Gastrocnemius medialis (tissue), 4 donors: ENCODE measurements at places on chromosomes 13 and 19. TPM values are rescaled to one million over a fixed set of nuclear protein-coding genes. Genes with fewer than 3 reads are reported as not detected.

The LIN7B gene
- 35.0 TPM for total RNA-seq

The ZNF320 gene
- total RNA-seq, result 1.3 TPM

The FBXL3 gene
- 50.6 TPM for total RNA-seq

The EDNRB gene
- 18.9 TPM for total RNA-seq

The LSR gene
- 5.0 TPM for total RNA-seq

DNA sequence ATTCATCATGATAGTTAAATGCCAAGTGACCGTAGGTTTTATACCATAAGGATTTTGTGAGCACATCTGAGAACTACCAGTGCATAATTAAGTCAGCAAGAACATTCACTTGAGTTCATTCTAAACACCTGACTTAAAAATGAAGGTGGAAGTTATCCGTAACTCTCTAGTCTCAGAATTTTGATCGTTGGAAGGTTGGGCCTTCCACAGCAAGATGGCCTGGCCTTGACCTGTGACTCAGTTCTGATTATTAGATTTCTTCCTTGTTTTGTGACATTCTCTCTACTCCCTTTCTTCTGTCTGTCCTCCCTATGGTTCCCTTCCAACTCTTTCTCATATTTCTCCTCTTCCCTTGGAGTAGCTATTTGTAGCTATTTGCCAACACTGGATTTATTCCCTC lies 20.0 kb upstream of the WDFY2 start:
- DNase-seq, result no peak

DNA sequence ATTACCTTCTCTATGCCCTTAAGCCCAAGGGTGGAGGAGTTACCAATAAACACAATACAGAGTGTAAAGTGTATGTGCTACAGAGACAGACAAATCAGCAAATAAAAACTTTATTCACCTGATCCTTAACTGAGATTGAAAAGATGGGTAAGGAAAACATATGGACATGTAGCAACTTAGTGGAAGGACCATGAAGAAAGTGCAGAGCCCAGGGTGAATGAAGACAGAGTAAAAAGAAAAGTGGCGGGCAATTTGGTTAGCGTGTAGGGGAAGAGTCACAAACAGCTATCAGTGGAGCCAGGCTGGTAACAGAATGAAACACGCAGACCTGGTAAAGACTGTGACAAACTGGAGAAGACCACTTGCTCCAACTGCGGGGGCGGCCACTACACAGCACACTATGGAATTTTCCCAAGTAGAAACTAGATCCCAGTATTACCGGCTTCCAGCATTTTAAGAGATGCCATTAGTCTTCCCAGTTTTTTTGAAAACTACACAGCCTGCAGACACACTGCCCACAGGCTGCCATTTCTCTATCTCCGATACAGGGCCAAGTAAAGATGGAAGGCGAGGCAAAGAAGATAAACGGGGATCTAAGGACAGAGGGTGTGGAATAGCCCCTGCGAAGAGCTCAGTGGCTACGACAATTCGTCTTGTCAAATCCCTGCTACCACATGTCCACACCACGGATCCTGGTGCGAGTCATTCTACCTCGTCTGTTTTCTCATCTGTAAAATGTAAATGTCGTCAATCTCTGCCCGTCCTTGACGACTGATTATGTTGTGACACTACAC lies 1.2 kb downstream of the UQCRFS1 start:
- DNase-seq, result no peak

GRCh38 chr19:24065865-24066604 lies 21.0 kb upstream of the ZNF254 start:
- DNase-seq, result no peak

- DNase-seq, result no peak
Measured at GRCh38 chr19:44788971-44789370, 11.3 kb downstream of the CBLC start.

- DNase-seq, result no peak
Measured at GRCh38 chr13:23724196-23724970, 154.2 kb downstream of the TNFRSF19 start.

- DNase-seq, result no peak
Measured at GRCh38 chr13:46575301-46575771, 22.4 kb downstream of the LRCH1 start.

DNA sequence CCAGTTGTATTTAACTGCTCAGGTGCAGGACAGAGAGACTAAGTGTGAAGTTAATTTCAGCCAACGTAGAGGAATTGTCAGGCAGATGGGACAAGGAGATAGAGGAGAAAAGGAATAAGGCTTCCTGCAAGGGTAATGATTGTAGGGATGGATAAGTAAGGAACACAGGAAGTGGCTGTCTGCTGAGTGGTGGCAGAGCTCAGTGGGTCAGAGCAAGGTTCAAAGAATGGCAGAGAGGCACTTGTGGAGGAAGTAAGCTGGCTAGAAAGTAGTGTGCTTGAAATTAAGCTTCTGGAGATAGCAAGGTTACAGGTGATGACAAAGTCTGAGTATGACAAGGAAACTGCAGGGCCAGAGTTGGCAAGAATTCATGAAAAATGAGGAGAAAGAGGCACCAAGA lies 47.9 kb downstream of the USPL1 start:
- no peak for DNase-seq

GRCh38 chr13:93674337-93674755 lies 447.7 kb downstream of the GPC6 start:
- DNase-seq, result no peak

GRCh38 chr19:4472174-4472974 lies at the start of gene HDGFL2:
HDGFL2 (plus strand) TSS chr19:4472297; CDS start chr19:4472351, 54 bp downstream.
- DNase-seq, result no peak

DNA sequence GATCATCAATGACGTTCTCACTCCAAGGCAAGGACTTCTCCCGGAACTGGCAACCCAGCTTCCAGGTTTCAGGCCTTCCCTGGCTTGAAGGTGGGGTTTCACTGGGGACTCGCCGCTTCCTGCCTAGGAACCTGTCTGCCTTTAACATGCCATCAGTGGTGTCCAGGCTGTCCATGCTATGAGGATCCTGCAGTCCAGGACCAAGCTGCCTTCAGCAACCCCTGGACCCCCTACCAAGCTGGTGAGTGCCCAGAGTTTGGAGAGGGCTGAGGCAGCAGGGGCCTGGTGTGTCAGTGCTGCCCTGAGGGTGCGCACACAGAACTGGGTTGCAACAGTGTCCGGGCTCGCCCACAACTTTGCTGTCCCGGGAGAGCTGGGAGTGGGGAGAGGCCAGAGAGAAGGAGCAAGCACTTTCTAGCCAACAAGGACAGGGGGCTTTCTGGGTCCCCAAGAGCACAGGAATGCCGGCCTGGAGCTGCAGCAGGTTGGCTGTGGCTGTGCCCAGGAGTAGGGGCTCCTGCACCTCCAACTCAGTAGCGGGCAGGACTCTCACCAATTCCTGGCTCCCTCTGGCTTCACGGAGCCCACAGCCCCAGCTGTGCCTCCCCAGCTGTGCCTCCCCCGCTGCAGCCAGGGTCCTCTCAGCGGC lies 1563.2 kb upstream of the MIR17HG start:
- no peak for DNase-seq

GRCh38 chr19:39737891-39738290 lies at the start of gene CLC:
CLC (minus strand) TSS chr19:39738029; CDS start chr19:39737952, 77 bp downstream.
- no peak for DNase-seq

DNA sequence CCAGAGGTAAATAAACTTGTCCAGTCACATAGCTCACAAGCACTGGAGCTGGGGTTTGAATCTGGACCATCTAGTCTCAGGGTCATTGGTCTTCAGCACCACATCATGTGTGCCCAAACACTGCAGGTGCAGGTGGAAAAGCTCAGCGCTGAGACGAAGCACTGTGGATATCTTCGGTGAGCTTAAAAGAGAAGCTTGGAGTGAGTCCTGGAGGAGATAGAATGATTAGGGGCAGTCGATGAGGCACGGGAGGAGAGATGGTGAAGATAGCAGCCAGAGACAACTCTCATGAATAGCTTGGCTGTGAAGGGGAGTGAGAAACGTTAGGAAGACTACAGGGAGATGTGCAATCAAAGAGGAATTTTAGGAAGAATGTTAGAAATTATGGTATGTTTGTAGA lies 389.3 kb downstream of the FGF9 start:
- no peak for DNase-seq

GRCh38 chr19:8703223-8703622 lies 4.6 kb upstream of the ACTL9 start:
- no peak for DNase-seq
